NCI-H524 (cell line): ENCODE measurements at places on chromosomes 2 and 18.

DNA sequence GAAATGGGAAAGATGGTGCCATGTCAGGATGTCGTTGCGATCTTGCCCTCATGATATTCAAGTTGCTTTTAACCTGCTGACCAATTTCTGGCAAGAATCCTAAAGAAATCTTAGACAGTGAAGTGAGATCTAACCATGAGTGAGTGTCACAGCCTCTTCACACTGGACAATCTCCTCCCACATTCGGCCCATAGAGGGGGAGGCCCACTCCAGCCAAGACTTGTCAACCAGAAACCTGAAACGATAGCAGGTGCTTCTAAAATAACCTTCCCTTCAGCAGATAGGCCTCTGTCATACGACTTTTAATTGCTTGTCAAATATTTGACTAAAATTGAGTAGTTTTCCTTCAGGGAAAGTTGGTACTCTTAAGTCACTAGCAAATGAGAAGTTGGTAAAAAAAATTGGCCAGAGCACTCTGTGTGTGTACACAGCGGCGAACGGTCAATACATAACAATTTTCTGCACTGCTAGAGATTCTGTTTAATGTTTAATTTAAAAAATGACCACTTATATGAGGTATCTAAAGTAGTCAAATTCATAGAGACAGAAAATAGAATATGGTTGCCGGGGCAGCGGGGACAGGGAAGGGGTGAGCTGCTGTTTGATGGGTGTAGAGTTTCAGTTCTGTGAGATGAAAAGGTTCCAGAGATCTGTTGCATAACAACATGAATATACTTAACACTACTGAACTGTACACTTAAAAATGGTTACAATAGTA, 110.2 kb downstream of the VAPA start:
- DNase-seq, result no peak

DNA sequence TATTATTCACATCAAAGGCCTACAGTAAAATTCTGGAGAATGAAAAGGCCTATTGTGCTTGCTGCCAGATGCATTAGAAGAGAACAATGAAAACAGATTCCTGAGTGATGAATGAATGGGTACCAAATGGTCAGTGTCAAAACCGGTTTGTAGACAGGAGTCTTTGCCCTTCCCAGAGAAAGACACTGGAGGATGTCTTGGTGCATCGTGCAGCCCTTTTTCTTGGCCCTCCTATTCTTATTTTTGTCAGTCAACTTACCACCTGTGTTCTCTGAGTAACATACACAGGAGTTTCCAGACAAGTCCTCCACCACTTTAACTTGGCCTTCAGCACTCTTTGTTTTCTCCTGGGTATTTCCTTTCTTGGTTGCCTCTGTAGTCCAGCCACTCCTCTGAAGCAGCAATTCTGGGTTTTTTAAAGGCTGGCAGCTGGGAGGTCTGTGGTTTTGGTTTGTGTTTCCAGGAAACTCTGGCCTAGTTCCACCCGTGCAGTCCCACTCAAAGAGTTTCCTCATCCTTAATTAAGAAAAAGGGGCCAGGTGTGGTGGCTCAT, 29.4 kb downstream of the PSTPIP2 start:
- DNase-seq, result no peak

DNA sequence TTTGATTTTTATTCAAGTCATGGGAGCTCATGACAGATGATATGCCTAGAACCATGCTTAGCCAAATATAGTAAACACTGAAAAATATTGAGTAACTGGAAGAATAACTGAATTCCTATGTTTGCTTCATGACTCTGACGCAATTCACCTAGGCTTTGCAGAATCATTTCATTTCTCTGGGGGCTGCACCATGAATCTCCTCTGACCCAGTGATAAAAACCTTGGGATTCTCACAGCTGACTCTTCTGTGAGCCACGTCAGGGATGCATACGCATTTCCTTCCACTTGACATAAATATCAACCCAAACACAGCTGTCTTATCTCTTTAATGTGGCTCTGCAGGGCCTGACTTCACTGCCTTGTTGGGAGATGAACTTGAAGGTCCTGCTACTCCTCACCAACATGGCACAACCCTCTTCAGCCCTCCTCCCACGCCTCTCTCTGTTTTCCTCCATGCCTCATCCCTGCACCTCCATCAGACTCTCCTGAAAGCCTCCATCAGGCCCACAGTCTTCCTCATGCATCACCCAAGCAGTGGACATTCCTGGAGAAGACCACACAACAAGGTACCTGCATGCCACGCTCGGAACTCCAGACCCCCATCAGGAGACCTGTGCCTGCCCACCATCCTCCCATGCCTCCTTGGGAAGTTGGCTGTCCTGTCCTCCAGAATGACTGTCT, 29.8 kb downstream of the COL6A3 start:
- no peak for DNase-seq

- no peak for DNase-seq
These were observed 5.0 kb downstream of the MALT1 start for GRCh38 chr18:58676270-58676669.

- DNase-seq, result peak; percentile 22
These were observed 461 bp downstream of the PRADC1 start for GRCh38 chr2:73232403-73233153.

DNA sequence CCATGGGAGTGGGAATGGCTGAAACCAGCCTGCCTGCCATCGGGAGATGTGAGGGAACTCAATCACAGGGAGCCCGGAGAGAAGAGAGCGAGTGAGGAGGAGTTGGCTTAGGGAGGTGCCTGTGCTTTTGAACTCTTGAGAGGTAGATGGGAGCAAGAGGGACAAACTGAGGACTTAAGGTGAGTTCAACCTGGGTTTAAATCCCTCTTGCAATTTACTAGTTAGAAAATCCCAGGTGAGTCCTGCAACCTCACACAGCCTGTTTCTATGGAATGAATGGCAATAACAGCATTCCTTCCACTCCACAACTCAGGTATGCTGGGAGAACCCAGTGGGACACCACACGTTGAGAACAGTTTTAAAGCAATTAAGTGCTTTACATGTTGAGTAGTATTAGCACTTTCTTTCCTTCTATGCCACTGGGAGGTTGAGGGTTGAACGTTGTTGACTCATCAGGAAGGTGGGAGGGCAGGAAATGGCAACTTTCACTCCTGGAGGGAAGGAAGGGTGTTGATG, 57.3 kb downstream of the VIT start:
- no peak for DNase-seq

DNA sequence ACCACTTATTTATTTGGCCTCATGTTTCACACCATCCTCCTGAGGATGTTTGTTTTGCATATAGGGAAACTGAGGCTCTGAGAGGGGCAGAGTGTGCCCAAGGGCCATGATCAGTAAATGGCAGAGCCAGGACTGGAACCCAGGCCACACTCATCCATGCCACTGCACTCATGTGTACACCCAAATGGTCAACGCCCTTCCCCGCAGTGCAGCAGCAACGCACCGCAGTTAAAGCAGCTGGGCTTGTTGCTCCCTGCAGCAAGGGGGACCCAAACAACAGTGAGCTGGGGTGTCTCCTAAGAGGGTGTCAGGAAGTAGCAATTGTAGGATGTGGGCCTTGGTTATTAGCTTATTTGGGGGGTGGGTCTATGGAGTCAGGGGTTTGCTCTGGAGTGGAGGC, 36.6 kb downstream of the ZAP70 start:
- DNase-seq, result no peak

DNA sequence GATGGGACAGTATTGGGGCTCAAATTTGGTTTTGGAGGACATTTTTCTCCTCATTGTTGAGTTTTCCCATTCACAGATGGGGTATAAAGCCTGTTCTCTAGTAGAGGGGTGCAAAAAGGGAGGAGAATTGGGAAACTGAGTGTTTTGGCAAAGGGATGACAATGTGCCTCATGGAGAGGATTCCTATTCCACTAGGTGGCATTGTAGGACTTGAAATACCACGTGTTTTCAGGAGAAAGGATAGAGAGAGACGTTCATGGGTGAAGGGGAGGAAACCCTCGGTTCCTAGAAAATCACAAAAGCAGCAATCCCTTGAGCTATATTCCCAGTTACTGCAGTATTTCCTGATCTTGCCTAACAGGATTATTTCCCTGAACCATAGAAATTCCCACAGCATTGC, 113.7 kb upstream of the SRD5A2 start:
- peak; percentile 25 for DNase-seq

DNA sequence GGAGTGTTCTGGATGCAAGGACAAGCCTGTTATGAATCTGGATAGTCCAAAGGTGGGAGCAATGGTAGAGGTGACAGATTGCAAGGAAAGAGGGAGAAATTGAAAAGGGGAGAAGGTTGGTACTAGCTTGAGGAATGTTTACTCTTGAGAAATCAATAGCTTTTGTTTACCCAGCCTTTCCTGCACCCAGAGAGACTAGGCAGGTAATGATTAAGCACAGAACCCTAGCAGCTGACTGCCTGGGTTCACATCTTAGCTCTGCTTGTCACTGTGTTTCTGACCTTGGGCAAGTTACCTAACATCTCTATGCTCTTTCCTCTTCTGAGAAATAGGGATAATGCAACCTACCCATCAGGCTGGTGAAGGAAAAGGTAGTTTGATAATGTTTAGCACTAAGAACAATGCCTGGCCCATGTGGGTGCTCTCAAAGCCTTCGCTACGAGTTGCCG, 178.6 kb downstream of the MGAT5 start:
- no peak for DNase-seq

DNA sequence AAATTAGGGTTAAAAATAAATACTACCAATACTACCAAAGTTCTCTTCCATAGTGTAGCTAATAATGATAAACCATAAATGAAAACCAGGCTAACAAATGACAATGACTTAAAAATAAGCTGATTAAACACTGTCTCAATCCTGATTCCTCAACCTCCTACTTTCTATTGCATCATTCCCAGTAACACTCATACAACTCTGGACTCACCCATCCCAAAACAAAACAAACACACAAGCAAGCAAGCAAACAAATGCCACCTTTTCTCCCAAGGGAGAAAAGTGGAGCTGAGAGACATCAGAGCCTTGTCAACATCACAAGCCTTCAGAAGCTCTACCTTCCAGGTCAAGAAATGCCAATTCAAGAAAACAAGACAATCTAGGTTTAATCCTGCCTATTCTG, 620.7 kb downstream of the NYAP2 start:
- no peak for DNase-seq

DNA sequence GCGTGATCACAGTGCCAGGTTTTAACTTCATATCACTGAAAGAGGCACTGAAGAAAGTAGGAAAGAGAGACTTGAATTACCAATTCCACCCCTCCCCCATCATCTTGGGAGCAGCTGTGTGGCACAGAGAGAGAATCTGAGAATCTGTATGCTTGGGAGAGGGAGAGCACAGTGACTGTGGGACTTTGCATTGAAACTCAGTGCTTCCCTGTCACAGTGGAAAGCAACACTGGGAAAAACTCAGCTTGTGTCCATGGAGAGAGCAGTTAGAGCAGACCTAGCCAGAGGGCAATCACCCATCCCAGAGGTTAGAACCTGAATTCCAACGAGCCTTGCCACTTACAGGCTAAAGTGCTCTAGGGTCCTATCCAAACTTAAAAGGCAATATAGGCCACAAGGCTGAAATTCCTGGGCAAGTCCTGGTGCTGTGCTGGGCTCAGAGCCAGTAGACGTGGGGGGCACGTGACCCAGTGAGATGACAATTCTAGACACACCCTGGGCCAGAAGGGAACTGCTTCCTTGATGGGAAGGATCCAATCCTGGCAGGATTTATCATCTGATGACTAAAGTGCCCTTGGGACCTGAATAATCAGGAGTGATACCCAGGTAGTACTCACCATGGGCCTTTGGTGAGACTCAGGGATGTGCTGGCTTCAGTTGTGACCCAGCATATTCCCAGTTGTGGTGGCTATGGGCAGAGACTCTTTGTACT, 15.5 kb upstream of the ABCB11 start:
- no peak for DNase-seq

DNA sequence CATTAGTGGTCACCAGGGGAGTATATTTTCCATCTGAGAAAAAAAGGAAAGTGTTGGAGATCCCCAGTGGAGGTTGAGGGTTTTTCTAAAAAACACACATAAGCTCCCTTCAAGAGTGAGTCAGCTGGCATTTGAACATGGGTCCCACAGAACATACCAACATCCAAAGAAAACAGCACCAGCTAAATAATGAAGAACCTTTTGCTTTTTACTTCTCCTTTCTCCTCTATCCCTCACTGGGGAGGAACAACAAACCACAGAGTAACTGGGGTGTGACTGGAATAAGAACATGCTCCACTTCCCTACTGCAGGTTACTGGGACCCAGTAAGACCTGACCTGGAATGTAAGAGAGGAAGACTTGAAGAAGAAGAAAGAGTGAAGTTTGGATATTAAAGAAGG, 56.5 kb upstream of the RAPH1 start:
- DNase-seq, result no peak

DNA sequence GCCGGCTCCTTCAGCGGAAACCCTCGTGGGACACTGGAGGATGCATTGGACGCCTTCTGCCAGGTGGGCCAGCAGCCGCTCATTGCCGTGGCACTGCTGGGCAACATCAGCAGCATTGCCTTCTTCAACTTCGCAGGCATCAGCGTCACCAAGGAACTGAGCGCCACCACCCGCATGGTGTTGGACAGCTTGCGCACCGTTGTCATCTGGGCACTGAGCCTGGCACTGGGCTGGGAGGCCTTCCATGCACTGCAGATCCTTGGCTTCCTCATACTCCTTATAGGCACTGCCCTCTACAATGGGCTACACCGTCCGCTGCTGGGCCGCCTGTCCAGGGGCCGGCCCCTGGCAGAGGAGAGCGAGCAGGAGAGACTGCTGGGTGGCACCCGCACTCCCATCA, 7.8 kb upstream of the CENPA start:
- DNase-seq, result no peak

DNA sequence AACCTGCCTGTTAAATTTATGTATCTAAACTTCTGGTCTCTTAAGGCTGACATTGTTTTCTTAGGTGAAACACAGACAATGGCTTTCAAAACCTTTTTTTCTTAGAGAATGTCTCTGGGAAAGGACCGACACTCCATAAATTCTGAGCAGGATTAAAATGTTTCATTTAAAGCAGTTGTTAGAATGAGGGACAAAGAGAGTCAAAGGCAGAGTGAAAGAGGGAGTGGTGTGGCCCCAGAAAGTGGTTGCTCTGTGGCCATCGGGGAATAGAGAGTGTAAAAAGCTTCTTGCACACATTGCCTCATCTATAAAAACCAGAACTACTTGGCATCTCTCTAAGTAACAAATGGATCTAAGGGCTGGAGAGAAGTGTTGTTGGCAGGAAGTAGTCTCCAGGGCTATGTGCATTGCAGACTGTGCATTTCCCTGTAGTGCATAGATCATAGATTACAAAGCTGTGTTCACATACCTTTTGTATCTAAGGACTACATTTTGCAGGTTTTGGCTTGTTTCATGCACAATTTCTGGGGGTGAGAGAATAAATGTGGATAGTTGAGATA, 3.6 kb downstream of the RPRM start:
- DNase-seq, result peak; percentile 38

DNA sequence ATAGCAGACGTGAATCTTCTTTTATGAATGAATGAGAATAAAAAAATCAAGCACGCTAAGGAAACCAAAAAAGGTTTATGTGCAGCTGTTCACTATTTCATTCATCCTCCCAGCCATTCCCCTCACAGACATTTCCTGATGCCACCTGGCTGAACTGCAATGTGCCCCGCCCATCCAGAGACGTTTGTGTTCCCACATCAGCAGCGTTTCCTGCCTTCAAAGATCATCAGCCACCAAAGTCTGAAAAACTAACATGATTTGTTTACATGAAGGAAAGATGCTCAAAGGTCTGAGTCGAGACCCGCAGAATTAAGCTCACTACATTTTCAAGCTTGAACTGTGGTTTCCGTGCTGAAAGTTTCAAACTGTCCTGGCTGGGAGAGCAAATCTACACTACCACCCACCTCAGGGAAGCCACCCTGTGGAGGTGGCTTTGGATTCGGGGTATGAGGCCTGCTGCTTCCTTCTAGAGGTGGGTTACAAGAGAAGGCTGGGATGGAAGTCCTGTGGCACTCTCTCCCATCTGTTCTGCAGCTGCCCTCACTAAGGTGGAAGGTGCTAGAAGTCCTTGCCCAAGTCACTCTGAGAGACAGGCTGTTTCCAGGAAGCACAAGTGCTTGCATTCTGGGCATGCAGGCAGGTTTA, 201.3 kb upstream of the OSR1 start:
- DNase-seq, result no peak
